ENCODE measurements at places on chromosomes 7 and 10.
A peak's percentile ranks its signal among the peaks of the same experiment; 100 is the strongest.

GRCh38 chr7:106218546-106218945, 66.2 kb downstream of the NAMPT start:
- no peak for DNase-seq

DNA sequence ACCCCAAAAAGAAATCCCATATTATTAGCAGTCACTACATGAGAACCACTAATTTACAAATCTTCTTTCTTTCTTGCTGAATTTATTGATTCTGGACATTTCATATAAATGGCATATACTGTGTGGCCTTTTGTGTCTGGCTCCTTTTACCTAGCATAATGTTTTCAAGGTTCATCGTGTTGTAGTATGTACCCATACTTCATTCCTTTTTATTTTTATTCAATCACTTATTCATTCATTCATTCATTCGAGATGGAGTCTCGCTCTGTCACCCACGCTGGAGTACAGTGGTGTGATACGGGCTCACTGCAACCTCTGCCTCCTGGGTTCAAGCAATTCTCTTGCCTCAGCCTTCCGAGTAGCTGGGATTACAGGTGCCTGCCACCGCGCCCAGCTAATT, 21.9 kb downstream of the VPS26A start:
- no peak for DNase-seq

DNA sequence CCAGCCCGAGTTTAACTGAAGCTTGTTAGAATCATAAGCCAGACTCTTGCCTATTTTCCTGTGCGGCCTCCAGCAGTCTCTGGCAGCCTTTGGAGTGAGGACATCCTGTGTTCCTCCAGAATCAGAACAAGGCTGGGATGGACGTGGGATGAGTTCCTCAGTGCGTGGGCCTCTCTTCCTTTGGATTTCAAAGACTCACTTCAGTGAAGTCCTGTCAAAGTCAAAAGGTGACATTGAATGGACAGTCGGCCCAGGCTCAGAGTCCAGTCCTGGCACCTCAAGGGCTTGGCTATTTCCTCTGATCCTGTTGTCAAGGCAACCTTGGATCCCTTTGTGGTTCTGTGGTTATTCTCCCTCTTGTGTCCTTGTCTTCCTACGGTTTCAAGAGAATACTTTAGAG, 21.4 kb upstream of the SMC3 start:
- DNase-seq: no peak

GRCh38 chr7:45918556-45918955, 2.5 kb downstream of the IGFBP3 start:
- no peak for DNase-seq

DNA sequence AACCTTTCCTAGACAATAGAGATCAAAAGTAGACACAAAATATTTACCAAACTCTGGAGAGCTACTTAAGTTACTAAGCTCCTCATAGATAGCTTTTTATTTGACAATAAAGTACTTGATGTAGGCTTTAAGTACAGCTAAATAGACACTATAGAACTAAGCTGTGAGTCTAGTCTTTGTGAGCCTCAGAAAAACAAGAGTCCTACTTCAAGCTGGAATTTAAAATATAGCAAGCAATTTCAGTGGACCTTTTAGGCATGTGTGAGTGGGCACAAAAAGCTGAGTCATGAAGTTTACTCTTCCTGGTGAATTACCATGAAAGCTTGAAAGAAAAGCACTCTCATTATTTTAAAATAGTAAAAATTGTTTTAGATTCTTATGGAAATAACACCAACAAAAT, 76.1 kb downstream of the ADD3 start:
- DNase-seq: no peak

DNA sequence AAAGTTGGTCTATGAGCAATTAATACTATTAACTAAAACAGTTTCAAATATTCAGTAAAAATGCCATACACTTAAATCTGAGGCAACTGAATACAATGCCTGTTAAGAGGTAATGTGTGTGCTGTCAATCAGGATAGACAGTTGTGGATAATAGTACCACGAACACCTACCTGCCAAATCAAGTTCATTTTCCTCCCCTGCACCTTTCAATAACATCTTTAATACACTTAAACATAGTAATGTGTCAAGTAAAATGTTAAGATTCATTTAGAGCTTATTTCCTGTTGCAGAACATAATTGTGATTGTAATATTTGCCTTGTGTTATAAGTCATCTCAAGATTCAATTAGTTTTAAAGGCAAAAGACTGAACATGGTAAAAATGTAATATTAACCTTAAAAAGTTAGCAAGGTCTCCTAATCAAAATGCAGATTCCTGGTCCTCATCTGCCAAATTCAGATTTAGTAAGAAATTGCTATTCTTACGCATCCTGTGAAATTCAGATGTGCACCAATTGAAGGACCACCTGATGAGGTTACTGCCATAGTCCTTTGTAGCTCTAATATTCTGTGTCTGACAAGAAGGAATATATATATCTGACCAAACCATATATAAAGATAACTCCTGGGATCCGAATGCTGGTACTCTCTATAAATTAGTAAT, 37.1 kb downstream of the COL1A2 start:
- DNase-seq: no peak

DNA sequence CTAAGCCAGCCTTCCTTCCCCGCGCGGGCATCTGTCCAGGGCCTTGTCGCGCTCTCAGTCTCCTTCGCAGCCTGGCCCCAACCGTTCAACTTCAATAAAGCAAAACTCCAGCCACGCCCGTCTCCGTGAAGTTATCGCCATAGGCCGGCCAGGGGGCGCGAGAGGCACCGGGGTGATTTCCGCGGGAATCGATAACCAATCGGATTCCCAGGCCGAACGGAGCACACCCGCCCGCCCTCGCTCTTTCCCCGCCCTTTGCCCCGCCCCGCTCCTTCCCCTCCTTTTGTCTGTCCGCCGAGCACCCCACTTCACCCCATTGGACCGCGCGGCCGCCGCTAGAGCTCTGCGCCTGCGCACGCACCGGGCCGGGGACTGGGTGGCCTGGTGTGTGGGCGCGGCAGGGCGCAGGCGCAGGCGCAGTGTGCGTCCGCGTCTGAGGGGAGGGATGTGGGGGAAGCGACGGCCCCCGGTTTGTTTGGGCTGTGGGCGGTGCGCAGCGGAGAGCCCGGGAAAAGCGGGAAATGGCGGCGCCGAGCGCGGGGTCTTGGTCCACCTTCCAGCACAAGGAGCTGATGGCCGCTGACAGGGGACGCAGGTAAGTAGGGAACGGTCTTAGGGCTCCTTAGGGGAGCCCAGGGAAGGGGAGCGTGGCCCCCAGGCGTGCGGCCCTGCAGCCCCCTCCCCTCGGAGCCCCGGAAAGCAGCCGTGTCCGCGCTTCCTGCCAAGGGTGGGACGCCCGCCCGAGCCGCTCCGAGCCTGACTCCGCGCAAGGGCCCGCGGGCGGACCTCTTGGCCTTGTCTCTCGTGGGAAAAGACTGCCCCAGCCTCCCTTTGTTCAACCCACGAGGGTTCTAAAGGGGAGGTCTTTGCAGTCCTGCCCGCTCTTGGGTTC, at the start of gene CASP2:
CASP2 (plus strand) TSS at position 417 of the 892 bp plus-strand sequence; CDS start at position 522, 105 bp downstream.
- DNase-seq: peak; percentile 99

GRCh38 chr7:38481401-38481800, 149.8 kb downstream of the AMPH start:
- DNase-seq: no peak

GRCh38 chr7:145036604-145037405, 201.0 kb upstream of the TPK1 start:
- DNase-seq: peak; percentile 12

GRCh38 chr10:129104266-129105045, 362.6 kb upstream of the MGMT start:
- no peak for DNase-seq

GRCh38 chr10:59817773-59818172, 64.5 kb upstream of the MRLN start:
- no peak for DNase-seq

DNA sequence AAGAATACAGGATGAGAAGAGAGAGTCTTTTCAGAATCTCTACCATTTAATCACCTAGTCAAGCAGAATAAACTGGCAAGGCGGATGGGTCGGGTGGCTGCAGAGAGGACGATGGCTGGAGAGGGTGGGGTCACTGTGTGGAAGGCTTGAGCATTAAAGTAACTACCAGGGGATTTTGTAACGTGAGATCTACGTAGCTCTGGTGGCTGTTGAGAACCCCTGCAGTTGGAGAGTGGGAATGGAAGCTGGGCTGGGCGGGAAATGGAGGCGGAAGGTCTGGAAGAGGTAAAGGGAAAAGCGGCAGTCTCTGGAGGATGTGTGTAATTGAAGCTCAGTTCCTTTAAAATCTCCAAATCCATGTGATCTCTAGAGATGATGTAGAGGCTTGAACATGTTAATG, 135.0 kb downstream of the GATA3 start:
- DNase-seq: no peak

DNA sequence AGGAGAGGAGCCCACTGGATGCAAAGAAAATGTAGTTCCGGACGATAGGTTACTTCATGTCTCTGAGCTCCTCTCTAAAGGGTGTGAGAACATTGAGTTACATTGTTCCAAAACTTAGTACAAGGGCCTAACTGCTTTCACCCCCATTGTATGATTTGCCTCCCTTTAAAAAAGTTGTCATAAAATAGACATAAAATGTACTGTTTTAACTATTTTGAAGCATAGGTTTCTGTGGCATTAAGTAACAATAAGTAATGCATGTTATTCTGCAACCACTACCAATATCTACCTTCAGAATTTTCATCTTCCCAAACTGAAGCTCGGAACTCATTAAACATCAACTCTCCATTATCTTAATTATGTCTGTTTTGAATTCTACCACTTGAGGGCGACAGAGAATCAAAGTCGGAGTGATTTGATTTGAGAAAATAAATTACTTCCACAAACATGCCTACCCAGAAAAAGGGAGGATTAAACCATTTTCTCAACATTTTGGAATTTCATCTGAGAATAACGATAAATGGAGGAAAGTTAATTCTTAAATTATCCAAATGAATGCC, 2.7 kb downstream of the IGFBP1 start:
- DNase-seq: no peak

GRCh38 chr7:159086301-159086925, 58.3 kb downstream of the VIPR2 start:
- no peak for DNase-seq

GRCh38 chr10:130354573-130354954, 218.4 kb downstream of the GLRX3 start:
- no peak for DNase-seq

- no peak for DNase-seq
Measured at GRCh38 chr10:1328161-1328823, 272.1 kb downstream of the WDR37 start.

GRCh38 chr10:2681891-2682290, 385.5 kb upstream of the PFKP start:
- no peak for DNase-seq

DNA sequence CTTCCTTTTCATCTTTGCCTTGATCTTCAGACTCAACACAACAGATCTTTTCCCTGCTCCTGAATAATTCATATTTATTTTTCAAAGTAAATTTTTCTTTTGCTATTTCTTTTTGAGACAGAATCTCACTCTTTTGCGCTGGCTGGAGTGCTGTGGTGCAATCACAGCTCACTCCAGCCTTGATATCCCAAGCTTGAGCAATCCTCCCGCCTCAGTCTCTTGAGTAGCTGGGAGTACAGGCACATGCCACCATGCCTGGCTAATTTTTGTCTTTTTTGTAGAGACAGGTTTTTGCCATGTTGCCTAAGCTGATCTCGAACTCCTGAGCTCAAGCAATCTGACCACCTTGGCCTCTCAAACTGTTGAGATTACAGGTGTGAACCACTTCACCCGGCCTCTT, 9.2 kb downstream of the RTKN2 start:
- no peak for DNase-seq

- no peak for DNase-seq
Measured at GRCh38 chr10:50508315-50509051, 115.3 kb downstream of the SGMS1 start.

DNA sequence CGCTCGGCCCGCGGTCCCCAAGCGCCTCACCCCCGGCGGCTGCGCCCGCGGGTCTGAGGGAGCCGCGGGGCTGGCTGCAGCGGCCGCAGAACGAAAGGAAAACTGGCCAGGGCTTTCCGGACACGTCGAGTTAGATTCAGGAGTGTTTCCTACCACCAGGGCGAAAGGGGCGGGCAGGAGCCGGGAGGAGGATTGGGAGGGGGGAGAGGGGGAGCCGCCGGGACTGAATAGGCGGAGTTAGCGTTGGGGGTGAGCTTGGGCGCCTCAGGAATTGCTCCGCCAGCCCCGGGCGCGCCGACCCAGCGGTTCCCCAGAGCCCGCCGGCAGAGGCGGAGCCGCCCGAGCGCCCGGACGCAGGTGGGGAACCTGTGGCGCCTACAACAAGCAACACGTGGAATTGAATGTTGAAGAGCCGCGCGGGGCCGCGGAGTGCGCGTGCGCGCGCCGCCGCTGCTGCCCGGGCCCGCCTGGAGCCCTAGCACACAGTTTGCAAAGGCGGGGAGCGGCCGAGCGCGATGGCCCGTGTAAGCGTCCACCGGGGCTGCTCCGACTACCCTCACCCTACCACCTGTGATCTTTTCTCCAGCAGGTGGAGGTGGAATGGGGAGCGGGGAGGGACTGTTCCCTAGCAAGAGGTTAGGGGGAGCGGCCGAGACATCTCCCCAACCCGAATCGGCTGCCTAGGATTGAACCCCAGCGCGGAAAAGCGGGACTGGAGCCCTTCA, at the start of gene CADPS2:
CADPS2 (minus strand) TSS at position 104 of the 725 bp plus-strand sequence. CDS start 123 bp downstream, outside the sequence.
- DNase-seq: no peak

- DNase-seq: no peak
Measured at GRCh38 chr7:105655067-105655466, 73.8 kb upstream of the EFCAB10 start.

DNA sequence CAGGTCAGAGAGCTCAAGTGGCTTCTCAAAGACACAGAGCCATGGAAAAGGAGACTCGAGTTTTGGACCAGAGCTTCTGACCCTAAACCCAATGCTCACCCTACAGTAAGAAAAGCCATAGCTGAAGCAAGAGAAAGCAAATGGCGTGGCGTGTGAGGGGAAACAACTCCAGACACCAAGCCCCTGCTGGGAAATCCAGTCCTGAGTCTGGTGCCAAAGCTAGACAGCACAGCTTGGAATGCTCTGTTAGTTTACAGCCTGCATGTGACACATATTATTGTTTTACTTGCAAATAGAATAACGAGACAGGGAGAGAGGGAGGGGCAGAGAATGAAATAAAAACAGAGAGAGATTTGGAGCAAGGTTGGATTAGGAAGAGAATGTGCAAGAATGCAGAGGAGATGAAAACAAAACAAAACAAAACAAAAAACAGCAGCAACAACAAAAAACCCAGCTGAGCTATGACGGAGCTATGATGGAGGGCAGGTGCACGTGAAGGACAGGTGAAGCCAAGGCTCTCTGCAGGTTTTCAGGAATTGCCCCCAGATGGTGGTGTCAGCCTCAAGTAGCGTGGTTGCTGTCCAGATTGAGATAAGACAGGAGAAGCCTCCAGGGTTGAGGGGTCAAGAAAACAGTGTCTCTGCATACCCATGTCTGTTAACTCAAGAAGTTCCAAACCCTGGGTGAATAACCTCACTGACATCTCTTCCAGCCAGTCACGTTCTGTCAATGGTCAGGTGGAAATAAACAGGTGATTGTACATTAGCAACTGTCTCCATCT, 69.7 kb upstream of the LRRC18 start:
- no peak for DNase-seq

GRCh38 chr7:143988976-143989745, 11.0 kb upstream of the OR6B1 start:
- no peak for DNase-seq

GRCh38 chr7:84533182-84533581, 338.6 kb upstream of the SEMA3A start:
- DNase-seq: no peak

Data from stimulated activated CD4-positive, alpha-beta T cell treated with anti-CD3 and anti-CD28 coated beads, Interleukin-12 subunit alpha, Interleukin-12 subunit beta, amount 100 ng/mL, for 4 hours (primary cell).